NCI-H82 (cell line): ENCODE measurements at places on chromosomes 1 and 21.
A peak's percentile ranks its signal among the peaks of the same experiment; 100 is the strongest.

DNA sequence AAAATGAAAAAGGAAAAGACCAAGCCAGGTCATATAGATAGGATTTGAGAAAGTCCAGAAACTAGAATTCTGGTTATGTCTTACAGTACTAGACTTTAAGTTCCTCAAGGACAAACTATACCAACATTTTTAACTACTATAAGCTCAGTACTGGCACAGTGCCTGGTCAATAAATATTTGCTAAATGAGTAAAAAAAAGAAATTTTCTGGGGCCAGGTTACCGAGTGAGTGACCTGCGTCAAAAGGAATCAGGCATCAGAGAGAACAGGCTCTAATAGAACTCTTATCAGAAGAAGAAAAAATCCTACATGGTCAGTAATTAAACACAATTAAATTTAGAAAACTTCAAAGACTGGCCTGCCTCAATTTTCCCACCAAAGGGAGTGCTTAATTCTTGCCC is 23.8 kb upstream of the YRDC start:
- DNase-seq: no peak

DNA sequence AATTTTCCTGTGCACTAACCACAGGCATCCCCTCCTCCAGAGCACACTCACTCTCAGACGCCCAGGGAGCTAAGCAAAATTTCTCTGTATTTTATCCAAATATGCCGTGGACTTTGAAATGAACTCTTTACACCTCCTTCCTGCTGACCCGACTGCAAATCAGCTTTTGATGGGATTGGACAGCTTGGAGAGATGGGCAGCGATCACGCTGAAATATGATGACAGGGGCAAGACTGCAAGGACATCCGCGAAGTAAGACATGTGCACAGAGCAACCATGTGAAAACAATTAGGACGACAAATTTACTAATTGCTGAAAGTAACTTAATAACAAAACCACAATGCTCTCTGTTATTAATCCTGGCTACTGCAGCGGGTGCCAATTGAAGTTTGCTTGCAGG is 64.6 kb upstream of the CLDN14 start:
- no peak for DNase-seq

- DNase-seq: no peak
These were observed 513.0 kb downstream of the PTPRC start for GRCh38 chr1:199151634-199152425.

GRCh38 chr1:21294266-21294989 is 4.2 kb upstream of the ECE1 start:
- no peak for DNase-seq

- no peak for DNase-seq
These were observed 59.5 kb downstream of the MRPS6 start for GRCh38 chr21:34132926-34133325.

DNA sequence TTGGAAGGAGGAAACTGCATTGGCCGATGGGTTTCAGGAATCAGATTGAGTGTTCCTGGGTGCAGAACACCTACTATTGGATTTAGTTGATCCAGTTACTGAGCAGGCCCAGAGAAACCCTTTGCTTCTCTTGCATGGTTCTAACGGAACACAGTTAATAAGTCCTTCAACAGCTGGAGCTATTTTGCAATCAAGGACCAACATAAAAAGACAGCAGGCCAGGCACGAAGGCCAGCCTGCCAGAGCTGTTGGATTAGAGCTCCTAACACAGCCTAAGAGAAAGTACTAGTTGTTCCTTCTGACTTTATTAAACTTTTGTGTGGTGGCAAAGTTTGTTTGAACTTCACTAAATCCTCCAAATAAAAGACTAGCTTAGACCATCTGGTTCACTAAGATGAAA is 148.0 kb upstream of the LMO4 start:
- peak; percentile 83 for DNase-seq

GRCh38 chr1:247060771-247061170 is 17.8 kb downstream of the ZNF670 start:
- no peak for DNase-seq

GRCh38 chr1:160169553-160170399 is 18.4 kb downstream of the ATP1A4 start:
- no peak for DNase-seq

- DNase-seq: no peak
These were observed 35.3 kb downstream of the GDAP2 start for GRCh38 chr1:117894078-117894477.

DNA sequence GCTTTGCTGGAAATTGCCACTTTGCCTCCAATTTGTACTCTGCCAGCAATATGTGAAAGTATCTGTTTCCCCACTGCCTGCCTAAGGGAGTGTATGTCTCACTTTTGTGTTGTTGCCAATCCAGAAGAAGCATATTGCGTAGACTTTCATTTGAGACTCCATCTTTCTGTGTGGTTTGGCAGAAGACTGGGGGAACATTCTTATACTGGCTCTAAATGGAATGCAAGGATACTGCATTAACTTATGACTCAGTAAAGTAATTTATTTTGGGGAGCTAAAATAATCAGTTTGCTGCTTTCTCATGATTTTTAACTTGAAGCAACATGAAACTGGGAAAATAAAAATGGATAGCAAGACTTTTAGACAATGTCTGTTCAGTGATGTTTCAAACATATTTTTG is 107.7 kb upstream of the TMPRSS2 start:
- no peak for DNase-seq

DNA sequence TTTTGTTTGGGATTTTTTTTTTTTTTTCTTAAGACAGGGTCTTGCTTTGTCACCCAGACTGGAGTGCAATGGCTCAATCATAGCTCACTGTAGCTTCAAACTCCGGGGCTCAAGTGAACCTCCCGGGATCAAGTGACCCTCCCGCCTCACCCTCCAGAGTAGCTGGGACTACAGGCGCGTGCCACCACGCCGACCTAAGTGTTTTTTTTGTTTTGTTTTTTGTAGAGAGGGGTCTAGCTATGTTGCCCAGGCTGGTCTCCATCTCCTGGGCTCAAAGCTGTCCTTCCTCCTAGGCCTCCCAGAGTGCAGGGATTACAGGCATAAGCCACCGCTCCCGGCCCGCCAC is 776 bp downstream of the HLCS start:
- DNase-seq: no peak

DNA sequence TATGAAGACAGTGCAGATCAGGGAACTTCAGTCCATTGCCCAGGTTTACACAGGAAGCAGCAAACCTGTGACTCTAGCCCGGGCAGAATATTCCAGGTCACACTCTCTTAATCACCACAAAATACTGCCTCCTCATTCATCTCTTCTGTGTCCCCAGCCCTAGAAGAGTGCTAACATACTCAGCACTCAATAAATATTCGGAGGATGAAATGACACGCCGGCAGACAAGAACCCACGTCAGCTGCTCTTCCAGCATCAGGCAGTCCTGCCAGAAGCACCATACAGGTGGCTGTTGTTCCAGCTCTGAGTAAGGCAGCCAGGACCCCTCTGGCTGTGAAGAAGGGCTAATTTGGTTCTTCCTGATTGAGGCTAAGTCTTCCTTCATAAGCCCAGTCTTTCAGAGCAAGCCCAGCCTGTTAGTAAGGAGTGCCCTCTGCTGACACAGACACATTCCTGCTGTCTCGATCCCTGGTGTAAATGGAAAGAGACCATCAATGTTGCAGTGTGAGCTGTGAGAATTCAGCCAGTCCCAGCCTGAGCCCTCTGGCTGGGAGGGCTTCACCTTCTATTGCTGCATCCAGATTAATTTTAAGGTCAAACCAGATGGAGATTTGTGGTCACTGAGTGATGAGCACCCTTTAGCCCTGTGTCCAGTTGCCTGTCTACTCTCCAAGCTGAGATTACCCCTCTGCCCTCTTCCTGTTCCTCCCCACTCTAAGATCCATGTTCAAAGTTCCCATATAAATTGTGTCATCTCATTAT is 45.0 kb upstream of the KIRREL1 start:
- peak; percentile 72 for DNase-seq

- DNase-seq: no peak
These were observed 35.2 kb upstream of the PLA2G4A start for GRCh38 chr1:186793582-186793927.

DNA sequence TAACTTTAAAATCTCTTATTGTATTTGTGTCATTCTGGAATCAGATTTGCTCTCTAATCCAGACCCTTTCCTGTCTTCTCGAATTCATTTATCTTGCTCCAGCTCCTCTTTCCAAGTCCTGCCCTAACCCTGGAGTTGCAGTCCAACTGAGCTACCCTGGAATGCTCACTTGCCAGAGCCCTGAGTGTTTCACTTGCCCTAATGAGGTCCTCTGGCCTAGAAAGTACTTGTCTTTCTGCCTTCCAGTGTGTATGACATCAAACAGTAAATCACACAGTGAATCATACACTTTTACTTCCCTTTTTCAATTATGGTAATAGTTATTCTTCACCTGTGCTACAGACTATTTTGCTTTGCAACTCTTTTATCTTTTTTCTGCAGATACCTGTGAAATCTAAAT is 96.9 kb downstream of the NEK7 start:
- DNase-seq: no peak

- DNase-seq: peak; percentile 40
These were observed 11.2 kb upstream of the RRP15 start for GRCh38 chr1:218273762-218274479.

GRCh38 chr21:36767096-36767495 is 68.2 kb downstream of the SIM2 start:
- DNase-seq: no peak

- no peak for DNase-seq
These were observed 137.8 kb downstream of the KCNK2 start for GRCh38 chr1:215220346-215220745.

- peak; percentile 93 for DNase-seq
These were observed 196.7 kb upstream of the DAB1 start for GRCh38 chr1:57620605-57621004.

DNA sequence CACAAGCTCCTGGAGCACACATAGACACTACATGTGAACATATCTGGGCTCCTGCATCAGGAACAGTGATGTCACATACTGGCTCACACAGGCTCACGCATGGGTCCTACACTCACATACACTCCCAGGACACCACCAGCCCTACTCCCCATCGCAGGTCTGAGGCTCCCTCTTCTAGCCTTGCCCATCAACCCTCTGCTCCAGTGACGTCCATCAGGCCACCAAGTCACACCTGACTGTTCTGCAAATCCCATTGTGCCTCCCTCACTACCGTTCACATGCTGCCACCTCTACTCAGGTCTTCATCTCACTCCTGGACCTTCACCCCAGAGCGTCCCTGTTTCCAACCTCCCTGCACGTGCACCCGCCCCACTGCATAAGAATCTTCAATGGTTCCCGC is 18.1 kb downstream of the TFAP2E start:
- DNase-seq: no peak

GRCh38 chr1:151801846-151802245 is 3.4 kb downstream of the LINGO4 start:
- no peak for DNase-seq

GRCh38 chr1:65260851-65261473 is 48.4 kb upstream of the DNAJC6 start:
- DNase-seq: peak; percentile 28

GRCh38 chr1:29601021-29601420 is 364.7 kb downstream of the PTPRU start:
- no peak for DNase-seq

DNA sequence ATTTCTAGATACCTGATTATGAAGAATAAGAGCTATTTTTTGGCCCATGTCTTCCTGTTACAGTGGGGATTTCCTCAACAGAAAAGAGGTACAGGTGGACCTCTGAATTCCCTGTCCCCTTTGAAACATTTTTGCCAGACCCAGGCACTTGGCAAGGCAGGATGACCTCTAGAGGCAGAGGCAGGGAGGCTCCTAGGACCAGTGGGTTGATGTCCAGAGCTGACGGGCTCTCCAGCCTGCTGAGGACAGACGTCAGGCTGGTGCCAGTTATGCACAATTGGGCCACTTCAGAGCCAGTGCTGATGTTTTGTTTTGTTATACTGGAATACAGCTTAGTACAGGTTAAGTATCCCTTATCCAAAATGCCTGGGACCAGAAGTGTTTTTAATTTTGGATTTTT is 18.5 kb upstream of the A3GALT2 start:
- DNase-seq: no peak

GRCh38 chr1:179923029-179923428 is 31.6 kb upstream of the CEP350 start:
- DNase-seq: no peak

DNA sequence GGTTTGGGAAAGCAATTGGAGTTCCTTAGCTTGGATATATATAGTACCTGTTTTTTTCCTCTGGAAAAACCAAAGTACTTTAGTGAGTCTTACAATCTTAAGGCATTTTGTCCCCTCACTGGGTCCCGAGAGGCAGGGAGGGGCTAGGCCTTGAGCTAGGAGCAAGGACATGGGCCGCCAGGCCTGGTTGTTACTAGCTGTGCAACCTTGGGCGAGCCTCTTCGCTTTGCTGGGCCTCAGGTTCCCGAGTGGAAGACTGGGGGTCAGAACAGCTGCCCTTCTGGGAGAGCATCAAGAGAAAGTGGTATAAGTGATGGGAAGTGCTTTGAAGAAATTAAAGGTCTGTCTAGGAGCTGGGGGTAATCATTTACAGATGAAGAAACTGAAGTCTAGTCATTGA is 553.2 kb downstream of the KIF26B start:
- no peak for DNase-seq

DNA sequence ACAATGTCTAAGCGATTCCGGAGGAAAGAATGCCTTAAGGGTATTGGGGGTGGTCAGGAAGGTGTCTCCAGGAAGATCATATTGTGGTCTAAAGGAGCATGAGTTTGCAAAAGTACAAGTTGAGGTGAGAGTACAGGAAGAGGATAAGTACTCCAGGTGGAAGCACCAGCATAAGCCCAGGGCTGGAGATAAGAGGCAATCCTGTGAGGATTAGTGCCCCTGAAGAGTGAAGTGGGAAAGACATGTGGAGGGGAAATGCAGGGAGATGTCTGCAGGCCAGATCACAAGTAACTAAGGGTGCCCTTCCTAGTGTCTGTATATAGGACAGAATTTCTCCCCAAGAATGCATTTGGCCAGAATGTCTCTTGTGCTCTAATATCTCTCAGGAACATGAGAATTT is 188.3 kb upstream of the DPT start:
- peak; percentile 83 for DNase-seq

DNA sequence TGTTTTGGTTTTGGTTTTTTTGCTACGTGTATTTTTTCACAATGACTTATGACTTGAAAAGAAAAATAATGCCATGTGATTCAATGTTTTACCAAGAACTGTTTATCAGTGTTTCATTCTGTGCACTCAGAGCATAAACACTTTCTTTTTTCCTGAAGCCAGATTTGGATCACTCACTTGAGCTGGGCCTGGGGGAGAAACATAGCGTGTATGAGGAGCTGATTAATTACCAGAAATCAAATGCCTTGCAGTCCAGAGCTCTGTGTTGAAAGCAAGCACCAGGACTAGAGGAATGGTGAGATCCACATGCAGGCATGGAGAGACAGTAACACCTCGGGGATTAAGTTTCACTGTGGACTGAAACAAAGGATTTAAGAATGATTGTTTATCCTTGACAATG is 642.1 kb upstream of the ADGRL2 start:
- DNase-seq: peak; percentile 53

- no peak for DNase-seq
These were observed 25.7 kb downstream of the MIA3 start for GRCh38 chr1:222643606-222643937.

- DNase-seq: no peak
These were observed 4.8 kb upstream of the SLC2A1 start for GRCh38 chr1:42963378-42964043.
